Muscle of leg (tissue), 16 donors: ENCODE measurements at places on chromosomes 11 and 22.

GRCh38 chr11:96132437-96132836, 208.5 kb upstream of the MTMR2 start:
- DNase-seq = no peak

DNA sequence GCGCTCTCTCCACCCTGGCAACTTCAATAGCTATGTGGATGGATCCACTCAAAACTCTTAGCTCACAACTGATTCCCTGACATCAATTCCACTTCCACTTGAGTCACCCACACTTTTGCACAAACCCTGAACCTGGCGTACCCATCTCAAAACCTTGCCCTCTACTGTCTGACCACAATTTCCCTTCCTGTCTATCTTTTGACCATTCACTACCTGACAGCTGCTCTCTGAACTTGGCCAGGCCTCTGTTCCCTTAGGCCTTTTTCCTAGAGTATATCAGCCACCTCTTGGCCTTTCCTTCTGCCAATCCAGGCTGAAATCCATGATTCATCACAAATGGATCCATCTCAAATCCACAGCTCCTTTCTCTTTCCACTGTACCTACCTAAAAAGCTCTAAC, 106.0 kb downstream of the RPL27A start:
- DNase-seq = no peak

GRCh38 chr22:17841836-17842235, 67.6 kb upstream of the BID start:
- DNase-seq = no peak

GRCh38 chr11:121553806-121554205, 101.0 kb upstream of the SORL1-AS1 start:
- no peak for DNase-seq

GRCh38 chr22:49934891-49935557, 16.6 kb downstream of the CRELD2 start:
- peak; percentile 77 for DNase-seq

- DNase-seq = no peak
Observed at GRCh38 chr11:92841719-92842118, 127.7 kb upstream of the MTNR1B start.

GRCh38 chr22:20497426-20497825, 1.8 kb upstream of the KLHL22 start:
- DNase-seq = no peak

- DNase-seq = no peak
Observed at GRCh38 chr11:126336138-126336541, 19.3 kb upstream of the ST3GAL4 start.

- DNase-seq = no peak
Observed at GRCh38 chr22:18983120-18983651, 47.1 kb upstream of the PRODH start.

GRCh38 chr11:100849901-100850235, 162.8 kb downstream of the ARHGAP42 start:
- DNase-seq = no peak

- no peak for DNase-seq
Observed at GRCh38 chr11:12159351-12160099, 49.1 kb downstream of the MICAL2 start.

- no peak for DNase-seq
Observed at GRCh38 chr11:72812967-72813739, 1.1 kb upstream of the ATG16L2 start.
